NCI-H2081 (cell line): ENCODE measurements at places on chromosomes 3 and 15.

- peak; percentile 72 for DNase-seq
Measured at GRCh38 chr3:170632780-170633179, 46.9 kb upstream of the SLC7A14 start.

DNA sequence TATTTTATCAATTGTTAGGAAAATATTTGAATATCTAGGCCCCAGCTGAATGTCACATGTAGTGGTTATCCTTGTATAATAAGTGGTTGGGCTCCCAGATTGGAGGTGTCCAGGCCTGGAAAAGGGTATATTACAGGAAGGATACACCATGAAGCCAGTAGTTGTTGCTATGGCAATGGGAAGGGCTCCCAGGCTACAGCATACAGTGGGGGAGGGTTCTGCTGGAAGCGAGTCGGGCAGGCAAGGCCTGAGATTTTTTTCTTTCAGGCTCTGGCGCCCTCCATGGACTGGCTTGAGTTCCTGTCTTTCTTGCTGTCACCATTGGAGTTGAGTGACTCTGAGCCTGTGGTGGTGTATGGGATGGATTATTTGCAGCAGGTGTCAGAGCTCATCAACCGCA lies 8.9 kb downstream of the ECE2 start:
- peak; percentile 91 for DNase-seq

DNA sequence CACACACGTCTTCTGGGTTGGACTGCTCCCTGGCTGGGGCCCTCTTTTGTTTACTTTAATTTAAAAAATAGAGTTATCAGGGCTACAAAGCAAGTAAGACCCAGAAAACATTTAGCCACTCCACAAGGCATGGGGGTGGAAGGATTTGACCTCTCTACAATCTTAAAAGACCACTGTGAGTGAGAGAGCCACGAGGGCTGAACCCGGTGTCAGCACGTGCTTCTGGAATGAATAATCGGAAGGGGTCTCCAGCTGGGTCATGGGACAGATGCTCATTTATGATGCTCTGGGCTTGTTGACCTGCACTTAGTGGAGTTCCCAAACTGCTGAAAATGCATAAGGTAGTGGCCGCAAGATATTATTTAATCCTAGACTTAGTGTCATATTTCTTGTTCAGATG lies 52.4 kb downstream of the EIF4E3 start:
- no peak for DNase-seq

DNA sequence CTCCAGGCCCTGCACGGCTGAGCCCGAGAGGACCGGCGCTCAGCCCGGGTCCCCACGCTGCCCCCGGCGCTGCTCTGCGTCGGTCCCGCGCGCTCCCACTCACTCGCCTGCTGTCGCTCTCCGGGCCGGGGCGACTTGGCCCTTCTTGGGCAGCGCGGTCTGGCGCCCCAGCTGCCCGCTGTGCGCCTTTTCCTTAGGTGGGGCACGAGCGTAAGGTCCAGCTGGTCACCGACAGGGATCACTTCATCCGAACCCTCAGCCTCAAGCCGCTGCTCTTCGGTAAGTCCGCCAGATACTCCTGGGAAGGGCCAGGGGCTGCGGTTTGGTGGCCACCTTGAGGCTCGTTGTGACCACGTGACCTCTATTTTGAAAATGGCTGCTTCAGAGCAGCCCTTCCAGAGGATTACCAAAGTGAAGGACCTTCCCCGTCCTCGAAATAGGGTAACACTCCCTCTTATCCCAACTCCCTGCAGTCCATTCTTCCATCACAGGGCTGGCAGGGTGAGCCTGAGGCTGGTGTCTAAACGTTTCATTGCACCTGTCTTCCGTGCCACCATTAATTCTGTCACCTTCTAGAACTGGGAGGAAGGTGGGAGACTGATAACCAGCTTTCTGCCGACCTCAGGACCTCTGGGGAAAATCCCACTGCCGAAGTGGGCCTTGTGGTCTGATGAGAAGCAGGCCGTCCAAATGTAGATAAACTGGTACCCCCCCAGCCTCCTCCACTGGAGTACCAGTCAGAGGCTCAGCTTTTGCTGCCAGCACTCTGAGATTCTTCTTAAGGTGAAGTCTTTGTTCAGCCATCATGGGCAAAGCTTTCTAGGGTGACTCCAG lies 812 bp downstream of the P4HTM start:
- peak; percentile 33 for DNase-seq

DNA sequence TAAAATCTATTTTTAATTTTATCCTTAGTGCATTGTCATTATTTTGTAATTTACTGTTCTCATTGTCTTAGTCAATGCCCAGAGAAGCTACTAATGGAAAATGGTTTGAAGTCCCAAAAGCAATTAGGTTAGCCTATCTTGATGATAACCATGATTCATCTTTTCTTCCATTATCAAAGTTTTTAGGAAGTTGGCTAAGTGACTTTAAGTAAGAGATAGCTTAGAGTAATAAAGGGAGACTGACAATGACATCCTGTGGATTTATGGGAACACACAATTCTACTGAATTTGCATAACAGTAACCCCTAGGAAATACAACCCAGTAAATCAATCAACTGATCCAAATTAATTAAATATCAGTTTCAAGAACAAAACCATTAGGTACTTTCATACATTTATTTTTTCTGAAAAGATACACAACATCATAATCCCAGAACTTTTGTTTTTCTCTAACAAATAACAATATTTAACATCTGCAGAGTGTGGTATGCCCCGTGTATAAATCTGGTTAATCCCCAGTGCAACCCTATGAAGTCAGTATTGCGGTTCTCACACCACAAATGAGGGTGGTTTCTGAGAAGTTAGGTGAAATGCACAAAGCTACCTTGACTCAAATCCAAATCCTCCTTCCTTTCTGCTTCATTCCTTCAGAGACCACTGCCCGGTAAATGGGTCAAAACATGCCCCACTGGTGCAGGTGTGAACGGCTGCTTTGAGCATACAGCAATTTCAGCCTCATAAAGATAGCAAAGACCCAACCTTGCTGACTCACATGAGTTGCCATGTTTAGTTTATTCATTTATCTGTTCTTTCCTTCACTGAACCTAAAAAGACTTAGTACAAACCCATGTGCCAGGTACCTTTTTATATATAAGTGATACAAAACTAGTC lies 202.1 kb downstream of the TBL1XR1 start:
- DNase-seq, result no peak

GRCh38 chr3:40872258-40872920 lies 326.9 kb upstream of the CTNNB1 start:
- no peak for DNase-seq

GRCh38 chr3:30538791-30539190 lies 67.6 kb upstream of the TGFBR2 start:
- no peak for DNase-seq

DNA sequence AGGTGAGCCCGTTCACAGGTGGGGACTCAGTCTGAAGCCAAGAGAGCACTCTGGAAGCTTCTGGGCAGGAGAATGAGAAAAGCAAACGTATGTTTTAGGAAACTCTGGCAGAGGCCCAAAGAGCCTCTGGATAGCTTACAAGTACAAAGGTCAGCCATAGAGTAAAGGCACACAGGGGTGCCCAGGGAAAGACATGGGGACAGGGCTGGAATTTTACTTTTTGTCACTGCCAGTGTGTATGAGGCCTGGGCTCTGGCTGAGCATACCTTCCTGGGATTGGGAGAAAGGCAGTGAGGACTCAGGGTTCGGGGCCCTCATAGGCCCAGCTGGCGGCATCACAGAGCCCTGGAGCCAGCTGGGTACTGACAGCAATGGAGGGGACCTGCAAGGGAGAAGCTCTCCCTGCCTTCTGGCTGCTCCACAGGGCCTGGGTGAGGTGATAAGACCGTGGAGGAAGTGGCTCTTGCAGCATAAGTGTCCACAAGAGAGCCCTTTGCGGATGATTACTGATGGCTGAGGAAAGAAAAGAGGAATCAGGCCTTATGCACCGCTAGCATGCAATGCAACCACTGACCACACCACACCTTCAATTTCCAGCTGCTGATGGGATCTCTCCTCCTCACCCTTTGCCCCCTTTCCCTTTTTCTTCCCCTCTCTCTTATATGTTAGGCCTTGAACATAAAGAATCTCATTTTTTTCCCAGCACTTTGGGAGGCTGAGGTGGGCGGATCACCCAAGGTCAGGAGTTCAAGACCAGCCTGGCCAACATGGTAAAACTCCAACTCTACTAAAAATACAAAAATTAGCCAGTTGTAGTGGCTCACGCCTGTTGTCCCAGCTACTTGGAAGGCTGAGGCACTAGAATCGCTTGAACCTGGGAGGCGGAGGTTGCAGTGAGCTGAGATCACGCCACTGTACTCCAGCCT lies 25.1 kb upstream of the BCL2L10 start:
- no peak for DNase-seq

DNA sequence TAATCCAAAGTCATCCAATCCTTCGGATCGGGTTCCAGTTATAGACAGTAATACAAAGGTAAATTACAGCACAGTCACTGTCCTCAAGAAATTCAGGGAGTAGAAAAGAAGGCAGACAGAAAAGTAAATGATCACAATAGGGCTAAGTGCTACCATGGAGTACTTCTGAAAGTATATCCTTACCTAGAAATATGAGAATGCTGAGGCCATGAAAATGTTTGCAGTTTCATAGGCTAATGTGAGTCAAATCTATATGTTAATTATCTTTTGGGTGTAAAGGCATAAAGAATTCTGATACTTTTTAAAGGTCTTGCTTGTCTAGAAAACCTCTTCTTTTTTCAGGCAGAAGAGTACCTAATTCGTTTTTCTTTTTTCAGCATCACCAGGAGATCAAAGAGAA lies 29.8 kb downstream of the PBRM1 start:
- no peak for DNase-seq

DNA sequence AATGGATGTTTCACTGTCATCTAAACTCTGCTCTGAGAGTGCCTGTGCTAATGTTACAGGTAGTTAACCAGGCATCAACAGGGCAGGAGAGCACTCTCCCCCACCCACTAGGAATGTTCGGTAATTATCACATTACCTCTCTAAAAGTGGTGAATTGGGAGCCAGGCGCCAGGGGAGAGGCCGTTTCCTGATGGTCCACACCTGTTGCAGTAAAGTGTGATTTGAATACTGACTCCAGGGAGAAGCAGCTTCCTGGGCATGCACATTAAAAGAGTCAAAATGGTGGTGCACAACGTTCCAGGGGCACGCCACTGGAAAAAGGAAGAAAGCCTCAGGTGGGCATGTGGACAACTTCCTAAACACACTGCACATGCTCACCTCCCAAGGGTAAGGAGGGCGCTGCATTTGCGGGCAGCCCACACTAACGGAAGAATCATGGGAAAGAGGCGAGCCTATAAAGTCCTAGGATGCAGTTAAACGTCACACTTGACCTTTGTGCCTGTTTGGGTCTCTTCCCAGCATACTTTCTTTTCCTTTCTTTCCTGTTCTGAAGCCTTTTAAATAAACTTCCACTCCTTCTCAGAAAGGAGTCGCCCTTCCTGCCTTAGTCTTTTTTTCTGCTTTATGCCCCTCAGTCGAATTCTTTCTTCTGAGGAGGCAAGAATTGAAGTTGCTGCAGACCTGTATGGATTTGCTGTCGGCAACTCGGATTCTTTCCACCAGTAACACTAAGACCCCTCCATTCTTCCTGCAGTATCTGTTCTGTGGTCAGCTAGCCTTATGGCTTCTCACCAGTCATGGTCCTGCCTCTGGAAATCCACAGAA lies 28.9 kb upstream of the GPD1L start:
- no peak for DNase-seq

DNA sequence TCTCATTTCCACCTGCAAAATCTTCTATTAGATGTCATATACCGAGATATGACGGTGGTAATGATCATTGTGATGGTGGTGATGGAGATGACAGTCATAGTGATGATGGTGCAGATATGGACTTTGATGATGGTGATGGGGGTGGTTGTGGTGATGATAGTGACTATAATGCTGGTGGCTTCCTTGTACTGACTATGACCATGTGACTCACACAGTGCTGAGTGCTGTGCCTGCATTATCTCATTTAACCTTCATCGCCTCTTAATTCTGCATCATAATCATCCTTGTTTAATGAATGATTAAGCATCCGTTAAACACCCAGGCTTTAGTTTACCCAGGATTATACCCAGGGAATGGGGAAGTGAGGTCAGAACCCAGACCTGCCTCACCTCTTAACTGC lies 331.7 kb downstream of the FEZF2 start:
- DNase-seq, result no peak

DNA sequence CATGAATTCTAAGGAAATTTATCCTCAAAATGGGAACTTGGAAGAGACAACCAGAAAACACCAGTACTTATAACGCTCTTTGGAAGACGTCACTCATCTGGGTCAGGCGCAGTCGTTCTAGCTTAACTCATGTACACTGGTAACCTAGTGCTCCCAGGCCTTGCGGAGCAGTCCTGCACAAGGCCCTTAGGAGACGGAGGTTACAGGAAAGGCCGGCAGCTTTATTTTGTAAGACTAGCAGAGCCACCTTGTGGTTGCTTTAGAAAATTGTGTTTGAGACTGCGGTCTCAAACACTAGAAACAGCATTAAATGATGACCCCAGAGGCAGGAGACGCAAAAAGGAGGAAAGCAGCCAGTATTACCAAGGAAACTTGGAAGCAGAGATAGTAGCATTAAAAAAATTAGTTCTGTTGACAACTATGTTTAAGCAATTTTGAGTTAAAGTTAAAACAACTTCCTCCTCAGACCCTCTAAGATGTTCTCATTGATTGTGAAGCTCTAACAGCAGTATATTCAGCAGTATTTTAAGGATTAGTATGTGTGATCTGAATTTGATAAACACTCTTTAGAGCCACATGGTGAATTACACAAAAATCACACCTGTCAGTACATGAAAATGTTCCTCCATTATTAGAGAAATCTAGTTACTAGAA lies 141.9 kb upstream of the C2CD4B start:
- peak; percentile 81 for DNase-seq

DNA sequence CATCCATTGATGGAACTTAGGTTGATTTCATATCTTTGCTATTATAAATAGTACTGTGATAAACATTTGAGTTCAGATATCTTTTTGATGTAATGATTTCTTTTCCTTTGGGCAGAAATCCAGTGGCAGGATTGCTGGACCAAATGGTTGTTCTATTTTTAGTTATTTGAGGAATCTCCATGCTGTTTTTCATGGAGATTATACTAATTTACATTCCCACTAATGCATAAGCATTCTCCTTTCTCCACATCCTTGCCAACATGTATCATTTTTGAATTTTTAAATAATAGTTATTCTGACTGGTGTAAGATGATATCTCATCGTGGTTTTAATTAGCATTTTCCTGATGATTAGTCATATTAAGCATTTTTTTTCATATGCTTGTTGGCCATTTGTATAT lies 144.0 kb upstream of the SUCLG2 start:
- no peak for DNase-seq

- no peak for DNase-seq
Measured at GRCh38 chr3:25025236-25025635, 402.8 kb upstream of the RARB start.

DNA sequence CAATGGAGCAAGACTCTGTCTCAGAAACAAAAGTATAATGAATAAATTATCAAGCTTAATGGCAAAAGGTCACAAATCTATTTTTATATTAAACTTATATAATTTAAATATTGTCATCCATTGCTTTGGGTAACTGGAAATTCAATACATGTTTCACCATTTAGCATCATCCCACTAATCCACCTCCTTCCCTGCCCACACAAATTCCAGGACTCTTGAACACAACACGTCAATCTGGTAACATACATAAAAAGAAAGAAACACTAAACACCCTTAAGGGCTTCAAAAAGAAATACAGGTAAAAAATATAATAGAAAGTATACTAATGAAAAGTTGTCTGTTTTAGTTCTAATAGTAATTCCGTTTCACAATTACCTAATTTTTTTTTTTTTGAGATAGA lies 149.4 kb downstream of the STAG1 start:
- DNase-seq, result no peak
